SHP77 treated with DMSO at 0.1 percent for 48 hours (cell line): ENCODE measurements at places on chromosomes 16 and 17.

GRCh38 chr17:42276359-42276608, at the start of gene STAT5B:
Gene STAT5B, minus strand, starts transcription at chr17:42276391. Its CDS starts 44,264 bp downstream, at chr17:42232127.
- DNase-seq: peak; percentile 9

GRCh38 chr16:66342294-66342900, 24.1 kb upstream of the CDH5 start:
- no peak for DNase-seq

DNA sequence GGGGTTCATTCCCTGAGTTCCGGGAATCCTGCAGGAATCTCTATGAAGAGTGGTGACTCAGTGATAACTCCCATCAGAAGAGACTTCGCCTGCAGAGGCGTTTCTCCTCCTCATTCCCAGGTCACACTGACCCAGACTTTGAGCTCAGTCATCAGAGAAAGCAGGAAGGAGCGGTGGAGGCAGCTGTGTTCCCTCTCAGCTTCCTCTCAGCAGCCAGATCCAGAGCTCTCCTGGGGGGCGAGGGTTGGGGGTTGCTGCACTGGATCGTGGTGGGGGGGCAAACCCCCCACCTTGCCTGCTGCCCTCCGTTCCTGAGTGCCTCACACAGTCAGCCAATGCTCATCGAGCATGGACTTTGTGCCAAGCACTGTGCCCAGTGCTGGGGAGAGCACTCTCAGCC, 271.2 kb downstream of the CBLN1 start:
- DNase-seq: no peak

DNA sequence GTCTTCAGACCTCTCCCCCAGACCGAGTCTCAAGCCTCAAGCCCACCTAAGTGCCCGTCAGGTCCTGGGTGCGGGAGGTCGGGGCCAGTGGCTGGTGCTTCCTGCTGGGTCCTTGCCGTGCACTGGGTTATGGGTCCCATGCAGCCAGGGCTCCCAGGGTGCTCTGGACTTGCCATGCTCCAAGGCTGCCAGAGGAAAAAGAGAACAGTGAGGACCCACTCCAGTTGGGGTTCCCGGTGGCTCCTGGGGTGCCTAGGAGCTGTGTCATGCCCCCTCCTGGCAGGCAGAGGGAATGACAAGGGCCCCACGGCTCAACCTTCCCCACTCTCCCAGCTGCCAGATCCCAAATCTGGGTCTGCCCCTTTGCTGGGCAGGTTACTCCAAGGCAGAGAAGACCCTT, 3.8 kb downstream of the SNX20 start:
- DNase-seq: no peak

- DNase-seq: no peak
Observed at GRCh38 chr16:89190150-89190958, 10.0 kb downstream of the SLC22A31 start.

DNA sequence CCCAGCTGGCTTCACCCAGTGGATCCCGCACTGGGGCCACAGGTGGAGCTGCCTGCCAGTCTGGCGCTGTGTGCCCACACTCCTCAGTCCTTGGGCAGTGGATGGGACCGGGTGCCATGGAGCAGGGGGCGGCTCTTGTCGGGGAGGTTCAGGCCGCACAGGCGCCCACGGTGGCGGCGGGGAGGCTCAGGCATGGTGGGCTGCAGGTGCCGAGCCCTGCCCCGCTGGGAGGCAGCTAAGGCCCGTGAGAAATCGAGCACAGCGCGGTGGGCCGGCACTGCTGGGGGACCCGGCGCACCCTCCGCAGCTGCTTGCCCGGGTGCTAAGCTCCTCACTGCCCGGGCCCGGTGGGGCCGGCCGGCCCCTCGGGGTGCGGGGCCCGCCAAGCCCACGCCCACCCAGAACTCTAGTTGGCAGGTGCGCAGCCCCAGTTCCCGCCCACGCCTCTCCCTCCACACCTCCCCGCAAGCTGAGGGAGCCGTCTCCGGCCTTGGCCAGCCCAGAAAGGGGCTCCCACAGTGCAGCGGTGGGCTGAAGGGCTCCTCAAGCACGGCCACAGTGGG, 26.6 kb downstream of the CCDC42 start:
- DNase-seq: no peak

GRCh38 chr17:78986048-78986648, 6.4 kb upstream of the LGALS3BP start:
- DNase-seq: peak; percentile 79

DNA sequence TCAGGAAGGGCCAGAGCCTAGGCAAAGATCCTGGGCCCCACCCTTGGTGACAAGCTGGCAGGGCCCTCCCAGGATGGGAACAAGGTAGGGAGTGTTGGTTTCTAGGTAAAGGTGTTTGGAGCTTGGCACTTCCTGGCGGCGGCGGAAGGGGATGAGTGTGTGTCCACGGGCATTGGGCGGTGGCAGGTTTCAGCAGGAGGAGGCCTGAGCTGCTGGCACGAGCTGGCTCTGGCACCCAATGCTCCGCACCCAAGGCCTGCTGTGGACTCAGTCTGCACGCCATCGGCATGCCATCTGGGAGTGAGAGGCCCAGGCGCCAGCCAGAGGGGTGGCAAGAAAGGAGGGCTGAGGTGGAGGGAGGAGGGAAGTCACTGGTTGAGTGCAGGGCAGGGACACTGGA, 46.9 kb upstream of the TAC4 start:
- DNase-seq: no peak

DNA sequence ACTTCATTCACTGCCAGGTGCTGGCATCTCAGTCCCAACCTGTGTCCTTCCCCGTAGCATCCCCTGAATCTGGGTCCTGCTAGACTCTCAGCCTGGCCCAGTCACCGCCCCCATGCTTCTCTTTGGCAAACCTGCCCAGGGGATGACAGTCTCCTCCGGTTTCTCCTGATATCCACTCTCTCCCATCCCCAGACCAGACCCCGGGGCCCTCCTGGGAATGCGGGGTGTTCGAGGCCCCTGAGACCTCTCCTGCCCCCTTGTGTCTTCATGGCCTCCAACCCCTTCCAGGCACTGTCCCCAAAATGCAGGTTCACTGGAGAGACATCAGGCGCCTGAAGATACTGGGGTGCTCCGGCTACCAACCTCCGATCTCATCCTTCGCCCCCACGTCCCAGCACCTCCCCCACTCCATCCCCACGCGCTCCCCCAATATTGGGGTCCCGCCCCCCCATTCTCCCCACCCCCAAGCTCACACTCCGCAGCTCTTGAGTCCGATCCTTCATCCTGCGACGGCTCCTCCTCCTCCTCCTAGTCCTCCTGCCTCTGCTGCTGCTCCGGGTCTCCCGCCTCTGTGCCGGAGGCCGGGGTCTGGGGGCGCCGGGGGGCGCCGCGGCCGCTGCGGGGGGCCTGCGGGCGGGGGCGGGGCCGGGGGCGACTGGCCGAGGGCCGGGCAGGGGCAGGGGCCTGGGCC, 399 bp downstream of the STX1B start:
- no peak for DNase-seq

DNA sequence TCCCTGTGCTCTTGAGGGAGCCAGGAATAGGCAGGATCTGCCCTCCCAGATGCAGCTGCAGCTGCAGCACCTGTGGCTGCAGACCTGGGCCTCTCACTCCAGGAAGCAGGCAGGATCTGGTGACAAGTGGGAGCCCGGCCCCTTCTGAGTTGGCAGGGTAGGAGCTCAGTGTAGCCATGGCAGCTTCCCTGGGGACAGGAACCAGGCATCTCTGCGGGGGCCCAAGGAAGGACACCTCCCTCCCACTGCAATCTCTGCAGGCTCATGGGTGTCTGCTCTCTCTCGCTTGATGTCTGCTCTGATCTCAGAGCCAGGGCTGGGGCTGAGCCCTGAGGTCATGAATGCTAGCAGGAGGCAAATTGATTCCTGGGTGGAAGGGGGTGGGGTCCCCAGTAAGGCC, 592.5 kb upstream of the CA10 start:
- peak; percentile 87 for DNase-seq

DNA sequence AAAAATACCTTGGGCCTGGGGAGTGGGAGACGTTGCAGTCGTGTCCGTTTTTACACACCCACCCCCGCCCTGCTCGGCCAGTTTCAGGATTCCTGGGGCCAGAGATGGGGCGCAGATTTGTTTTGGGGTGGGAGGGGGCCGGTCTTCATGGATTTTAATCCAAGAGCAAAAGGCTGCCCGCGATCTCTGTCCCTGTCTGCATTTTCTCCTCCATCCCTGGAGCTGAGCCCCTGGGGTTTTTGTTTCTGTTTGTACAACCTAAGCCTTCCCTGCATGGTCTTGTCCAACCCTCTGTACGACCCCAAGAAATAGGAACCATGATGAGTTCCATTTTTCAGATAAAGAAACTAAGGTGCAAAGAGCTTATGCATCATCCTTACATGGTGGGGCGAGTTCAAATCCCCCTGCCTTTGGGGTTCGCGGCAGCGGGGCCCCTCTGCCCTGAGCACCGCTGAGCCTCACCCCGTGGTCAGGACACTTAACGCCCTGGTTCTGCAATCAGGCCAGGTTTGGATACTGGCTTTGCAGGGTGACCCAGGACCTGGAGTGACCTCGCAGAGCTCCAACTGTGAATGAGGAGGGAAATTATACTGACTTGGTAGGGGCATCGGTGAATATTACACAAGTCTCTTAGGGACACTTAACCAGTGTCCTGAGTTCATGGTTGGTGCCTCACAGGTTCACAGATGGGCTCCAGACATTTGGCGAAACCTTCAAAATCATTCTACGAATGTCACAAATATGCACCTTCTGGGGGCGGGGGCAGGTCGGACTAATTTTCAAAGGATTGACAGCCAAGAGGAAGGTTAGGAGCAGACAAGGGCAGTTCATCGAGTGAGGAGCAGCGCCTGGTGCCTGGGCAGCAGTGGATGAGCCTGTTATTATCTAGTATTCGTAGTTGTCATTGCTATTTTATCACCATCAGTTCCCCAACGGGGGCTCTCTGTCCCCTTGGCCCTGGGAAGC, 4.1 kb upstream of the FOXF1 start:
- DNase-seq: no peak

- no peak for DNase-seq
Observed at GRCh38 chr16:15708096-15708495, 58.1 kb downstream of the NDE1 start.

DNA sequence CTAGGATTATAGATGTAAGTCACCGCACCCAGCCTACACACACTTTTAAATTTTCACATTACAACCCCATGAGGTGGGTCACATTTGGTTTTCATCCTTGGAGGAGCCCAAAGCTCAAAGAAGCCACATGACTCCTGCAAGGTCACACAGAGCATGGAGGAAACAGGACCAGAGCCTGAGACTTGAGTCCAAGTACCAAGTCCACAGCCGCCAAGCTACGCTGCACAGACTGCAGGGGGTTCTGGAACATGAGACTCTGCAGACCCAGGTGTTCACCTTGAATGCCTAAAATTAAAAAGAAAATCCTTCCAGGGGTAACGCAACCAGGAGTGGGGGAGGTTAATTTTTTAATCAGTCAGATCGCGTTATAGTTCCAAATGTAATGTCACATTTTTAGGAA, 150.2 kb downstream of the ZFHX3 start:
- no peak for DNase-seq

DNA sequence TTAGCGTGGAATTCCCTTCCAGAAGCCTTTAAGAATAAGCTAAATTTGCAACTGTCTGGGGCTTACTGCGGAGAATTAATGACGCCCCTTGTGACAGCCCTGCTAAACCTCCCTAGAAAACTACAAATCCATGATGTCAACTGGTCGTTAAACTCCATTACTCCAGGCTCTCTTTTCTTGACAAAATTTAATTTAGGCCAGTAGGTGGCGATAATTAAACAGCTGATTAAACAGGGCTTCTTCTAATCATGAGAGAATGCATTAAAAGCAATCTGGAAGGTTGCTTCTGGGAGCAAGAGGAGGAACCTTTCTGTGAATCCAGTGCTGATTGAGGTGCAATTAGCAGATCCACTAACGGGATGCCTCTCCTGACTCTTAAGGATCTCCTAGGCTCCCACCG, 8.1 kb upstream of the NLRP1 start:
- peak; percentile 37 for DNase-seq

DNA sequence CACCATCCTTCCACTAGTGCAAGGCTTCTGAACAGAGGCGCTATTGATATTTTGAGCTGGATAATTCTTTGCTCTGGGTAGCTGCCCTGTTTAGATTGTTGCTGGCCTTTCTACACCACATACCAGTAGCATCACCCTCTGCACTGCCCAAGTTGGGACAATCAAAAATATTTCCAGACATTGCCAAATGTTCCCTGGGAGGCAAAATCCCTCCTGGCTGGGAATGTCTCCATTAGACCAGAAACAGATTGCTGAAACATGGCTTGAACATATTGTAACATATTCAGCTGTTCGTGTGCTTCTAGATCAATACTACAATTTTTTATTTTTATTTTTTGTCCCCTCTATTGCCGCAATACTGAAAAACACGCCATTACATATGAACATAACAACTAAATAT, 174.6 kb downstream of the ABCA8 start:
- DNase-seq: no peak

GRCh38 chr17:38357486-38358123, 6.0 kb downstream of the SOCS7 start:
- no peak for DNase-seq

DNA sequence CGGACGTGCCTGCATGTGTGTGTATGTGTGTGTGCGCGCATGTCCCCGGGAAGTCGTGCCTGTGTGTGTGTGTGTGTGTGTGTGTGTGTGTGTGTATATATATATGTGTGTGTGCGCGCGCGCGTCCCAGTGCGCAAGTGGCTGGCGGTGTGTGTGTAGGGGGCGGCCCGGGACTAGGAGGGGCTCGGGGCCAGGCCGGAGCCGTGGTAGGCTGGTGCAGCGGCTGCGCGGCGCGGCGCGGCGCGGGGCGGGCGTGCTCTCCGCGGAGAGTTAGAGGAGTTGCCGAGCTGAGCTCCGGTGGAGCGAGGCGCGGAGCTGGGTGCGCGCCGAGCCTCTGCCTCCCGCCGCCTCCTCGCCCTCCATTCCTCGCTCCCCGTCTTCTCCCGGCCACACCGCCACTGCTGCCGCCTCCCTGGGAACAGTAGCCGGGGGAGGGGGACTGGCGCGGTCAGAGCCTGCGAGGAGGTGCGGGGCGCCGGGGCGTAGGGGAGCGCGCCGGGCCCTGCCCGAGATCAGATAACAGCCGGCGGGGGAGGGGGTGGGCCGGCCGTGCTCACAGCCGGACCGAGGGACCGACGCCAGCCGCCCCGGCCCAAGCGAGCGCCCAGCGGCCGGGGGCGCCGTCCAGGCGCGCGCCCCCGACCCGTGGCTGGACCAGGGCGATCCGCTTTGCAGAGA, at the start of gene KCNJ12:
KCNJ12 (plus strand) TSS at position 277 of the 678 bp plus-strand sequence. CDS start 38,986 bp downstream, outside the sequence.
- no peak for DNase-seq

GRCh38 chr16:85968041-85968920, 69.3 kb downstream of the IRF8 start:
- DNase-seq: no peak
